ENCODE measurements at places on chromosomes 3 and 15. TPM values are rescaled to one million over a fixed set of nuclear protein-coding genes. Genes with fewer than 3 reads are reported as not detected.

The DOCK3 gene
- total RNA-seq = 0.16 TPM

The LMCD1 gene
- total RNA-seq = 14.5 TPM

The TMCC1 gene
- total RNA-seq = 36.6 TPM

The TRPM1 gene
- not detected for total RNA-seq

The BOC gene
- not detected for total RNA-seq

The SPESP1 gene
- total RNA-seq = 3.0 TPM

The NEO1 gene
- 0.35 TPM for total RNA-seq

The REC114 gene
- not detected for total RNA-seq

GRCh38 chr3:128335621-128336296 is 130.9 kb downstream of the DNAJB8 start:
- DNase-seq = no peak

- DNase-seq = peak; percentile 85
Observed at GRCh38 chr15:57503911-57504598, 87.6 kb upstream of the MYZAP start.

DNA sequence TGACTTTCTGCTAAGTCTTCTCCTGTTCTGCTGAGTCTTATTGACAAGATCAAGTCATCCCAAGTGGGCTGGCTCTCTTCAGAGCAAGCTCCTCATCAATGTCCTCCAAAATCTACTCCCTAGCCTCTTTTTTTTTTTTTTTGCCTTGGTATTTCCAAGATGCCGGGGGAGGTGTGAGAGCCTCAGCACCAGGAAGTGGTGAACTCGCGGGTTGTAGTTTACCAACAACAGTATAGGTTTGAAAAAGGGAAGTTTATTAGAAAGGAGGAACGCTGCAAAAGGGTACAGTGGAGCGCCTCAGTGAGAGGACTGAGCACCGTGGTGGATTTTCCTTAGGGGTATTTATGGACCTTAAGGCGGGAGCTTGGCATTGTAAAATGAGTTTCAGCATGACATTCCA is 94.3 kb upstream of the SGO1 start:
- DNase-seq = no peak

DNA sequence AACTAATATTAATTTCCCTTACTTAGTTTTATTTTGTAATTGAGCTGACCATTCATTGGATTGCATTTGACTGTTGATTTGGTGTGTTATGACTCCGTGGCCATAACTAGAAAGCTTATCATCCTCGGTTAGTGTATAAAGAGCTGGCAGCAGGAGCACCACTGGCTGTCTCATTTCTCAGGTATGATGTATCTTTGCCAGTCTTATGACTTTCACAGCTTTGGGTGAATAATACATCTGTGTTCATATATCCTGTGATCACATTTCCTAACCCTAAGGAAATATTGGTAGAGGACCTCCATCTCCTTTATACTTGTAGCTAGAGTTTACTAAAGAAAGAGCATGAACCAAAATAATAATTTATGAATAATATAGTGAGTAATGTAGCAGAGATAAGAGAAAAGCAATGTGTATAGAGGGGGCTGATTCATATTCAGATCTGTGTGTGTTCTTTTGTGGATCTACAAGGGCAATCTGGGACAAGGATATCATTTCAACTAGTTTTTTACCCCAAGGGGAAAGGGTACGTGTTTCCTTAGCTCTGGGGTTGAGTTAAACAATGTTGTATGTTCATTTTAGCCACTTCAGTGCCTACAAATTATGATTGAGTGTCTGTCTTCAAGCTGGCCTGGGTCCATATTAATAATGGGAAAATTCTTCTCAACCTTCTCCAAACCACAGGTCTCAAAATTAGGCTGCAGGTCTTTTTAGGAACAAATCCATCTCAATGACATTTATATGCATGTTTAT is 901.7 kb downstream of the NTRK3 start:
- DNase-seq = no peak

DNA sequence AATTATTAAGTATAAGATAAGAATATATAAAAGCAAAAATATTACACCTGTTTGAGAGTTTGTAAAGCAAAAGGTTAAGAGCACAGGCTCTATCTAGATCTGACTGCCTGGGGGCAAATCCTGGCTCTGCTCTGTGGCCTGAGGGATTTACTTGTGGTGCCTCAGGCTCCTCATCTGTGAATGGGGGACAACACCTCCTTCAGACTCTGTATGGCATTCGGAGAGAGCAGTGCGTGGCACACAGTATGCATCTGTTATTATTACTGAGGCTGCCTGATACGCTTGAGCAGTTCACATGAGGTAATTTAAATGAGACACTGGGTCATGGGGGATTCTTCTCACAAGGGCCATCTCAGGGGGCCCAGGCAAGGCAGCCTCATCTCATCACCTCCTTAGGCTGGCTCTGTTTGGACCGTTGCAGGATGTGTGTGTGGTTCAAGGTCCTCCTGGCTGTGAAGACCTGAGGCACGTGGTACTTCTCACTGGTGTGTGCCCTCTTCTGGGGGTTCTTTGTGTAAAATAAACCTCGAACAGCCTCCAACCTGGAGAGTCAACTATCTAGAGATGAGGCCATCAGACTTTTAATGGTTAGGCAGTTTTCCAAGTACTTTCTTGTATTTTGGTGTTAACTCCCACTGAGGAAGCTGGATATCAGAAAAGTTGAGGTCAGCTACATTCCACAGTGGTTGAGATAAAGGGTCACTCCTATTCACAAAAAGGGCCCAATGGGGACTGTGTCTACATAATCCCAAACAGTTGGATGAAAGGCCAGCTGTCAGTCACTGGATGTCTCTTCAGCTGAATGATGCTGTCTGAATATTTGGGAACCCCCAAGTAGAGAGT is 9.0 kb downstream of the GNB5 start:
- DNase-seq = no peak

GRCh38 chr15:66774001-66774814 is 72.2 kb downstream of the SMAD6 start:
- DNase-seq = peak; percentile 80

DNA sequence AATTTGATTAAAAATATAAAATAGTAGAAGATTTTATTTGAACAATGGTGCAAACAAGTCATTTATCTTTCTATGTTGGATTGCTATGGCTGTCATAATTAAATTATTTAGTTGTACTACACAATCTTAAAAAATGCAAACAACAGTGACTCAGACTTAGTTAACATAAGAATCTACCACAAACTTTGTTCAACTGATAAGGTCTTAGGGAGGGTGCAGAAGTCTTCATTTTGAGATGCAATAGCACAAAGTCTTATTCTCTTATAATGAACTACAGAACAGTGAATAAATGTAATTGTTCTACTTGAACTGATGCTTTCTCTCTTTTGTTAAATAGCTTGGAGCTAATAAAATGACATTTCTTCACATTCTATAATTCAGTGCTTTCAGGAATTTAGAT is 482.8 kb upstream of the NAALADL2 start:
- DNase-seq = no peak

DNA sequence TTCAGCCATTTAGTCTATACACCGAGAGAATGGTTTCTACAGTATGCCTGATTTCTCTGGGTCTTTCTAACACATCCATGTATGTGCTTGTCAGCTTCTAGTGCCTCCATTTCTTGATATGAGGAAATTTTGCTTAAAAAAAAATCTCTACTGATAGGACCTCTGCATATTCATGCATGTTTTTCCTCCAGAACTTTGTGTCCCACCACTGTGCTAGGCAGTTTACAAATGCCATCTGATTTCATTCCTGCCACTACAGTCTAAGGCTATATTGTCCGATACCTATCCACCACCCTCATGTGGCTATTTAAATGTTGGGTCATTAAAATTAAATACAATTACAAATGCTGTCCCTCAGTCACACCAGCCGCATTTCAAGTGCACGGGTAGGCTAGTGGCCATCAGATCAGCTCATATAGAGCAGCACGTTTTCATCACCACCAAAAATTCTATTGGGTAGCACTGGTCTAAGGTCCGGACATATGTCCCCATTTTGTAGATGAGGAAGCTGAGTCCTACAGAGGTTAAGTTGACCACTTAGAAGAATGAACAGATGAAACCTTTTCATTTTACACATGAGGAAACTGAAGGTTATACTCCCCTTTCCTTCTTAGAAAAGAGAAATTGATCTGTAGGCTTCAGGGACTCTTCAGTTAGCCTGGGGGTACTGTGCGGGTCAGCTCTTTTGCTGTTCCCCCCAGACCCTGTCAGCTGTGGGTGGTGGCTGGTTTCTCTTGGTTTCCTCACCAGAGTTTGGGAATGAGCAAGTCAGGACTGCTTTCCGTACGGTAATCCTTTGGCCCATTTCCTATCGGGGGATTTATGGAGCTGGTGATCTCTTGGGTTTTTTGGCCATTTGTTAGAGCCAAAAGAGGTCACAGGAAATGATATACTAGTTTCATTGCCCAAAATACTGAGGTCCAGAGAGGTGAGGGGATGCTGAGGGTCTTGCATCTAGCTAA is 56.5 kb downstream of the SMAD3 start:
- DNase-seq = no peak

GRCh38 chr3:102510663-102511062 is 75.8 kb downstream of the ZPLD1 start:
- DNase-seq = no peak

GRCh38 chr3:188876370-188876769 is 295.4 kb upstream of the TPRG1 start:
- no peak for DNase-seq

DNA sequence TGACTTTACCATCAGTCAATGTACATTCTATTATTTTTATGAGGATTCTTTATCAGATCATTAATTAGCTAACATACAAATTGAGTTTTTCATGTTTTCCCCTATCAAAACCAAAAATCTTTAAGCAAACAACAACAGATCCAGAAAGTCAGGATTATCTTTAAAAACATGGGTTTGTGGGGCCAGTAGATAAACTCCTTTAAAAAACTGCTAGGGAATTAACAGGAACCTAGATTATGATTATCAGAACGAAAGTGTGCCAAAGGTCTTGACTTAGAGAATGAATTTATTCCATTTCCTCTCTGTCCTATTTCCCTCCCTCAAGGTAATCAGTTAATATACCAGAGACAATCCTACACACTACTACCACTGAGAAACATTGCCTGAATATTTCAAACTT is 13.2 kb upstream of the CCDC13 start:
- DNase-seq = no peak

DNA sequence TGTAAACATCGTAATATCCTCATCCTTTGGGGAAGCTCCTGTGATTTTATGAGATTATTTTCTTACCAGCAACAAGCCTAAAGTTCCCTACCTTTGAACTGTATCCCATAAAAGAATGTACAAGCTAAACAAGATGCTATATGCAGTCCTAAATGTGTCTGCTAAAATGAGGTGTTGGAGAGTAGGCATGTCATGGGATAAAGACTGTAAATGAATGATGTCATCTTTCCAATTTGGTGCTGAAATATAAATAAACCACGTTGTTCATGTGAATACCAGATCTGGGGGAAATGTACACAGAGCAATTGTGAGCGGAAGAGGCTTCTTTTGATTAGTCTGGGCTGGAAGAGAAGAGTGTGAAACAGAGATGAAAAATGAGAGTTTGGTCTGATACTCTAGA is 214.9 kb upstream of the WNT5A start:
- no peak for DNase-seq

DNA sequence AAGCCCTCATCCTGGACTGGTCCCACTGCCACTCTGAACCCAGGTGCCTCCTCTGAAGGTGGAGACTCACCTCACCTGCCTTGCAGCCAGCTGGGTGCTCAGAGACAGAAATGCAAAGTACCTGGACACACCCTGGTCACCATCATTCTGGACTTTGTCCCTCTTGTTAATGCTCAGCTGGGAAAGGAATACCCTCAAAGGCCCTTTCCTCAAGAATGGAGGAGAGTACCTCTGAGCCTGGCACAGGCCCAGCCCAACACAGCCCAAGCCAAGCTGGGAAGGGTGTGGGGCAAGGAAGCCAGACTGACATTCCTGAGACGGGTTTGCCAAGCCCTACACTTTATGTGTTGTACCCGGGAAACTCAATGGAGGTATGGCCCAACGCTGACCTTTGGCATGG is 983 bp upstream of the ALAS1 start:
- DNase-seq = no peak

- no peak for DNase-seq
Observed at GRCh38 chr15:81111018-81111417, 23.1 kb upstream of the CFAP161 start.

GRCh38 chr15:66730168-66731021 is 28.4 kb downstream of the SMAD6 start:
- peak; percentile 47 for DNase-seq

DNA sequence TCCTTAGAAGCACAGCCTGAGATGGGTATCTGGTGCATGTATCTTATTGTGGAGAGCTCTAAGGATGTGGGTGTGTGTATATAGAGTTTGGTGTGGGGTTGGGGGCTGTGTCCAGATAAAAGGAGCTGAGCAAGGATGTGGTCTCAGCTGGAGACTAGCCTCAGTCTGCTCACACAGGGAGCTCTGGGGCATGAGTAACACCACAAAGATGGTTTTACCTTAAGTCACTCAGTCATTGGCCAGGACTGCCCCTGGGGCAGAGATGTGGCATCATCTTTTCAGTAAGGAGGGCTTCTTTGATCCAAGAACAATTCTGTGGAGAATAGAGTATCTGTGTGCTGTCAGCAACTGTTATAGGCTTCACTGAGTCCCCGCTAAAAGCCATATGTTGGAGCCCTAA is 163.4 kb upstream of the NUDT16 start:
- no peak for DNase-seq
